Stimulated activated CD4-positive, alpha-beta T cell treated with anti-CD3 and anti-CD28 coated beads, Interleukin-1b, Interleukin-23, amount 100 ng/mL, for 1 hour (primary cell): ENCODE measurements at places on chromosomes 2 and 18.

DNA sequence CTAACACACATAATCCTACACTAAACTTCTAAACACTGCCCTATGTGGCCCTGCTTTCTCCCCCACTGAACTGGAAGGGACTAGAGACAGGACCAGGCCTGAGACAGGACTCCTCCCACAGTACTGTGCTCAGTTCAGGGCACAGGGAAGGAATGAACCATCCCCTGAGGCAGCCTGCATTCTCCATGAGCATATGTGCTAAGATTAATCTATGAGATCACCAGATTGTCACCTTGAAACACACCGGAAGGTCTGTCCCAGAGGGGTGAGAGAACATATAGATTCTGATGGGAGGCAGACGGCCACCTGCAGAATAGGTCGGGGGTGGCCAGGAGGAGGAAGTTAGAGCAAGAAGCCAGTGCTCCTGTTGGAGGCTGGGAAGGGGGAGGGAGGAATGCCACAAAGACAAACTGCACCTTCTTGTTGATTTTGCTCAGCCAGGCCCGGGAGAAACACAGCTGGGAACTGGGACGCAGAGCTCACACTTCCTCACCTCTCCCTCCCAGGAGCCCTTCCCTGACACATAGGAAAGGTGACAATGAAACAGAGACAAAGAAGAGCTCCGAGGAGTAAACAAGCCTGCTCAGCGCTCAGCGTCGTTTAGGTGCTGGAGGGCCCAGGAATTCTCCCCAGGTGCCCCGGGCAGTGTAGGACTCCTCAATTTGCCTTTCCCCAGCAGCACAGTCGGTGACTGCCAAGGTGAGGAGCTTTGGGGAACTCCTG is 52.1 kb downstream of the ZBTB7C start:
- DNase-seq = no peak

DNA sequence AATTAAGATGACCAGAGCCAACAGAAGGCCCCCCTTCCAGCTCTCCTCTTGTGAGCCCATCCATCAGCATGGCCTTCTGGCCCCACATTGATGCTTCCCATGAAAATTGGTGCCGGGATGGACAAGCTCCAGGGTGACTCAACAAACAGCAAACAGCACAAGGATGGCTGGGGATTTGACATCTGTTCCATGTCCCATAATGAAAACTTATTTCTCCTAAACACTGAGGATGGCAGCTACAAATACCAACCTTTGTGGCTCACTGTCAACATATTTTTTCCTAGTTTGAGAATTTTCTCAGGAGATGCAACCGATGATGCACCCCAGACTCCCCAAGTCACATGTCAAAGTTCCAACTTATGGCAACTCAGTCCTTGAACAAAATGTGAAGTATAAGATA is 169.6 kb upstream of the SIX2 start:
- DNase-seq = no peak

GRCh38 chr2:115569547-115569946 is 1127.1 kb downstream of the DPP10 start:
- no peak for DNase-seq

DNA sequence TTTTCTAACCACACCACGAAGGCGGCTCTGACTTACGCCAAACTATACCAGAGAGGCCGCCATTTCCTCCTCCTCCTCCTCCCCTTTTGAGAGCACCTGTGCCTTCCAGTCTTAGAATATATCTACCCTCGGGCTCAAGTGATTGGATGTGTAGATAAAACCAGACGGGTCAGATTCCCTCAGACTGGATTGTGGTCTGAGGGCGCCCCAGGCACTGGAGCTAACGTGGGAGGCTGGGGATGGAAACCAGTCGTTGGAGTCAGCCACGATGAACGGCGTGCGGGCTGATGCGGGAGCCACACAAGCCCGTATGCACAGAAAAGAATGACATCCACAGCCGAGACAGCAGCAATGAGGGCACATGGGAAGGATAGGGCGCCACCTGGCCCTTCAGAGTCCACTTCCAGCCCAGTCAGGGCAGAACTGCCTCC is 12.3 kb upstream of the ODC1 start:
- no peak for DNase-seq

- no peak for DNase-seq
Observed at GRCh38 chr2:112886291-112886690, 24.7 kb upstream of the IL37 start.

DNA sequence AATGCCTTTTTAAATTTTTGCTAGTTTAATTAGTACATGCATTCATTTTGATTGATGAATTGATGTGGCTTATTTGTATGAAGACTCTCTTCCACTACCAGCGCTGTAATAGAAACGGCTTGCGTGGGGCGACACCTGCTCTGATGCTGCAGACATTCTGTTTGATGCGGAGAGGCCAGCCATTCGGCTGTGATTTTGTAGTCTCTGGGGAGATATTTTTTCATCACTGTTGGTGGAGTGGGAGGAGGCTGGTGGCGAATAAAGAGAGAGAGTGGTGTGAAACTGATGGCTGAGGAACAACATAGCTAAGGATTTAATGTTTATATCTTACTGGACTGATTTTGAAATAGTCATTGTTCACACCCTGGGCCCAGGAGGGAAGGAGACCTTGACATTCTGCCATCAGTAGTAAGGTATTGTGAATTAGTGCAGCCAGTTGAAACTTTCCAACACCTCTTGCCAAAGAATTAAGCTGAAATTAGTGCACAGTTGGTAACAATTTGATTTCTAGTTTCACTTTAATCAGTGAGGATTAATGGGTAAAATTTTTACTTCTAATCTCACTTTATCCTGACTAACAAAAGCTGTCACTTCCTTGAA is 224.1 kb downstream of the MTX2 start:
- no peak for DNase-seq

DNA sequence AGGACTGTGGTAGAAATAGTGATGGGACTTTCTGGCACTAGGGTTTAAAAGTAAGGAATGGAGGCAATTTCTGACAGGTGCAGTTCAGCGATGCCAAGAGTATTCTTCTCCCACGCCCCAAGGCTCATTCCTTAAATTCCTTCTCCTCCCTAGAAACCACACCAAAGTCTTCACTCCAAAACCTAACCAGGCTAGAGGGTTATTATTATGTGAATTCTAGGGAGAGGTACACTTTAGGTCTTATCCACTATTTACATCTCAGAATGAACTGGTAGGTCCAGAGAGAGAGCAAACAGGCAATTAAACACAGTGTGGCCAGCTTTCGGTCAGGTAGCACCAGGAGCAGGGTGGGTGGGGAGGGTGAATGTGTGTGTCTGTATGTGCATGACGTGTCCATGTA is 11.4 kb downstream of the IL1F10 start:
- DNase-seq = no peak

GRCh38 chr18:67651438-67651837 is 134.9 kb upstream of the DSEL start:
- no peak for DNase-seq

DNA sequence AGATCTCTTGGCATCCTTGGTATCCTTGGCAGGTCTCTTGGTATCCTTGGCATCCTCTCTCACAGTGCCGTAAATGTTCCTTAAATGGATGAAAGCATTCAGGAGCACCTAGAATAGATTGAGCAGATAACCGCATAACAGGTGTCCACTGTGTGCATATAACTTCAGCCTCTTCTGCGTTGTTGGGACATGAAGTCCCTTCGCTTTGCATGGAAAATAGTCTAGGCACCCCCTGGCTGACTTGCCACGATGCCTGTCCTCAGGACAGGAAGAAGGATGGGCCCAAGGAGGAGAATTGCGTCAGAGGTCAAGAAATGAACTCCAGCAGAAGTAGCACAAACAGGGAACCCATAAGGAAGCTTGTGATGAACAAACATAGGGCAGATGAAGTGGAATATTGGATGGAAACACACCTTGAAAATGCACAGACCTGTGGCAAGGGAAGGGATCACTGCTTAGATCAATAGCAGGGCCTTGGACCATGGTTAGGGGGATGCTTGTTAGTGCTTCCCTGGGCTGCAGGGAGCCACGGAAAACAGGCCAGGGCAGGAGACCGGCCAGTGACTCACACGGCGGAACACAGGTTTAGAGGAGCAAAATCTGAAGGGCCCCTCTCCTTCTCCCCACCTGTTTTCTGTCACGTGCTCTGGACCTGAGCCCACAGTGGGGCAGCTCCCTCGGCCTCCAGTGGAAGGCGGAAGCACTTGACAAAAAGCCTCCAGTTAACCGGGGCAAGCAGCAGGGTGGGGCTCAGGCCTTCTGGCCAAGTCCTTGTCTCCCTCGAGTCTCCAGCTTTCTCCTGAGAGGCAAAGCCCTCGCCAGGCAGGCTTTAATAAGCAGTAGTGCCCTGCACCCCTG is 99.2 kb upstream of the ASAP2 start:
- no peak for DNase-seq

DNA sequence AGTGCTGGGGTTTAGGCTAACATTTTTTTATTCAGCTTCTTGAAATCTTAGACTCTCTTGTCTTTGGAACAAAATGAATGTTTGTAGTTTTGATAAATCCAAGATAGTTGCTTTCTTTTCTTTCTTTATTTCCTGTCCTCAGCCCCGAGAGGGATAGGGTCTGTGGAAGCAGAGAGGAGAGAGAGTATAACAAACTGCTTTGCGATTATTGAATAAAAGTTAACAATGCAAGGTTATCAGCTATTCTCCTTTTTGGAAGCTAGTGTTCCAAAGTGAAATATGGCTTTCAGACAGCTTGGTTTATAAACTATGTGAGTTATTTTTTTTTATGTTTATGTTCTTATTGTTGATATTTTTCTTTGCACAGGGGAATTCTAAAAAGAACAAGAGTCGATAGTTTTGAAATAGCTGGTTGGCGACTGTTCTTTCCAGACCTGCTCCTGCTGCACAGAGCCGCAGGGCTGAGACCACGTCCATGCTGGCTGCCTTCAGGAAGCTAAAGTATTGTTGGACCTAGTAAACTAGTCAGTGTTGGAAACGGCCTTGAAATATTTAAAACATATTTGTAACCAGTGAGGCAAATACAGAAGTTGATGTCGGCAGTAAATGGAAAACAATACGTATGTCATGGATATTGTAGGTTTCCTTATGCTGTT is 15.5 kb upstream of the STON1 start:
- DNase-seq = no peak

GRCh38 chr2:18950361-18950851 is 361.0 kb upstream of the NT5C1B start:
- DNase-seq = no peak

- no peak for DNase-seq
Observed at GRCh38 chr18:54647176-54647575, 56.1 kb downstream of the DYNAP start.

- no peak for DNase-seq
Observed at GRCh38 chr2:197263077-197263476, 47.5 kb downstream of the ANKRD44 start.

GRCh38 chr2:136376798-136377211 is 258.9 kb upstream of the CXCR4 start:
- DNase-seq = no peak

DNA sequence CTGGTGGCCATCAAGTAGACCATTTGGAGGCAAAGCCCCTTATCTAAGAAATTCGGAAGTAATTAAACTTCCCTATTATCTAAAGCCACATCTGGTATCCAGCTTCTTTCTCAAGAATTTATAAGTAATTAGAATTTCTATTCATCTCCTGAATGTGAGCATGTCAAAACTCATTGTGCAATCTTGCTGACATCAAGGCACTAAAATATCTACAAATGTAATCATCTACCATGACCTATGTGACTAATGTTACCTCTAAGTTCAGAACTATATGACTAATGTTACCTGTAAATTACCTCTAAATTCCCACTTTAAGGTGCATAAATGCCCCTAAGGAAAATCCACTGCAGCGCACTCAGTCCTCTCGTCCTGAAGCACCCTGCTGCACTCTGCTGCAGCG is 773.0 kb downstream of the CPS1 start:
- DNase-seq = no peak

- DNase-seq = no peak
Observed at GRCh38 chr2:218986148-218986761, 1.3 kb upstream of the FEV start.

DNA sequence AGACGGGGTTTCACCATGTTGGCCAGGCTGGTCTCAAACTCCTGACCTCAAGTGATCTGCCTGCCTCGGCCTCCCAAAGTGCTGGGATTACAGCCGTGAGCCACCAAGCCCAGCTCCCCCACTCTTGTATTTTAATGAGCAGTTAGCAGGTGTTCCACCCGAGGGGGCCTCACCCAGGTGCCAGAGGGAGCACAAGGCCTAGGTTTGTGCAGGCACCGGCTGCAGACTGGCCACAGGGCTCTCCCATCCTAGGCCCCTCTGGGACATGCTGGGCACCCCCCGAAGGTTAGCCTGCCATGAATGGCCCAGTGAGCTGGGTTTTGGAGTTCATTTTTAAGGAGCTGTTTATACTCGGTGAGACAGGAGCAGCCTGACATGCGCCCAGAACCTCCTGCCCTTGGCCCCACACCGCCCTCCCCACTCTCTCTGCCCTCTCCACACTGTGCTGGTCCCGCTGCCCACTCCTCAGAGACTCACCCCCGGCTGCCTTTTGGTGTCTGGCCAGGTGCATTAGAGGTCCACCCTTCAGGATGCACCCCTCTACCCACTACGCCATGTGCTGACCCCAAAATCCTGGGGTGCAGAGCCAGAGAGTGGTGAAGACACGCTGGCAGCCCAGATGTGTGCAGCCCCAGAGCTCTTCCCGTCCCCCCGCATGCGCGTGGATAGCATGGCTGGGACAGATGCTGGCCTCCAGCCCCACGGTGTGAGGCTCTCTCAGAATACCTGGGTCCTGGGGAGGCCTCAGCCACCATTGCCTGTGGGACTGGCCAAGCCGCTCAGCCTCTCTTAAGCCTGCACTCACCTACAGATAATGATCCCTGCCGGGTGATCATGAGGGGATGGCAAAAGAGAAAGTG is 11.2 kb upstream of the KLF11 start:
- no peak for DNase-seq

DNA sequence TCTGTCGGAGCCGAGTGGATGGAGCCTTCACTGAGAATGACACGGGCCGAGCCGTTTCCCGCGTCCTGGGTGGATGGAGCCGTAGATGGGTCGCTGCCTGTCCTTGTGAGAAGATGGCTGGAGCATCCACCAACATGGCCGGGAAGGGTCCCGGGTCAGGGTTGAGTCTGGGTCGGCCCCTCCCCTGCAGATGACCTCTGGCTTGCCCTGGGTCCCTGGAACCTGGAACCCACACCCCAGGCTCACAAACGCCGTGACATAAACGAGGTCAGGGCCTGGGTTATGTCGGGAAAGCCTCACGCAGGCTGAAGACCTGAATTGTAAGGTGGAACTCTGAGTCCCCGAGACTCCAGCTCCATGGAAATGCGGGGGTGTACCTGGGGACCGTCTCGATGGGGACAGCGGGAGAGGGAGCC is 94.9 kb downstream of the NFATC1 start:
- DNase-seq = no peak
